ENCODE measurements at places on chromosomes 7 and 10.

- DNase-seq: no peak
Measured at GRCh38 chr7:10120936-10121335, 852.7 kb upstream of the PHF14 start.

GRCh38 chr7:51312951-51313737 lies 3.5 kb downstream of the COBL start:
- no peak for DNase-seq

DNA sequence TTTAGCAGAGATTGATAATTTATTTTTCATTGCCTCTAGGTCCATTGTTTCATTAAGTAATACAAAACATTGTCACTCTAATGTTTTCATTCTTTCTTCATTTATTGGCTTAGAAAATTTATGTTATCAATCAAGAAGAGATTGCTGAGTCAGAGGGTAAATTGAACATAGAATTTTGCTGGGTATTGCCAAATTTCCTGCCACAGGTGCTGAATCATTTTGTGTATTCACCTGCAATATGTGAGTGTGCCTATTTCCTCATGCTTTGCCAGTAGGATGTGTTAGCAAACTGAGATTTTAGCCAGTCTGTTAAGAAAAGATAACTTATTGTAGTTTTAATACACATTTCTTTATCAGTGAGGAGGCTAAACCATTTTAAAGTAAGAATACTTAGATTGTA lies 38.0 kb downstream of the MARCHF5 start:
- no peak for DNase-seq

- no peak for DNase-seq
Measured at GRCh38 chr7:41305001-41305400, 397.9 kb downstream of the INHBA start.

DNA sequence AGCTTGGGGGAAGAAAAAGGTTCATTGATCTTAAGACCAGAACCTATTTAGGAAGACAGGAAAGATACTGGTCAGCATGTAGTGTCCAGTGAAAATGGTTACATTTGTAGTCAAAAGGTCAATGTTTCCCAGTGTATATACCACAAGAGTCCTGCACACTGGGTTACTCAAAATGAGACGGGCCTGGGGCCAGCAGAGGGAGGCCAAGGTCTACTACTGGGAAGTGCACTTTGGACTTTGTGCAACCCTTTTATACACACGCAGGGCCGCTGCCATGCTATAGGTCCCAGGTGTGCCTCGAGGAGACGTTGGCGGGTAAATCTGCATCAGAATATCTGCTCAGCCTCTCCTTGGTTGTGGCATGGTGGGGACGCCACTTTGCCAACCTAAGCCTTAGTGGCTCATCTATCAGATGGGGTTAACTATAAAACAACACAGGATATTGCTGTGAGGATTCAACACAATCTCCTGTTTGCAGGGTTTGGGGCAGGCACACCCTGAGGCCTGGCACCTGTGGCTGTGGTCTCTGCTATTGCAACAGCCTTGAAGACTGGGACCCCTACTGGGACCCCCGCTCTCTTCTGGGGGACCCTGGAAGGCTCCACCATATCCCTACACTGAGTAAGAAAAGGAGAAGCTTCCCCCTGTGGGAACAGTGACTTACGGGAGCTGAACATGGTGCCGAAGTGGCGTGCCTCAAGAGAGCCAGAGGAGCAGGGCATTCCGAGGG lies 19.7 kb downstream of the CLRN3 start:
- DNase-seq: no peak

GRCh38 chr10:119413093-119413453 lies 129.4 kb downstream of the RGS10 start:
- no peak for DNase-seq

GRCh38 chr10:64658528-64658927 lies 1137.3 kb downstream of the REEP3 start:
- DNase-seq: no peak

GRCh38 chr10:97081621-97082235 lies 104.0 kb downstream of the SLIT1 start:
- DNase-seq: peak; percentile 83

GRCh38 chr10:133144771-133145170 lies 15.2 kb upstream of the KNDC1 start:
- no peak for DNase-seq

- no peak for DNase-seq
Measured at GRCh38 chr10:100886963-100887362, 25.8 kb upstream of the SLF2 start.

GRCh38 chr7:77893813-77894212 lies 95.2 kb downstream of the PHTF2 start:
- no peak for DNase-seq

GRCh38 chr10:1829712-1830111 lies 92.4 kb upstream of the ADARB2 start:
- DNase-seq: no peak

- DNase-seq: no peak
Measured at GRCh38 chr10:113825791-113826190, 28.1 kb downstream of the DCLRE1A start.

DNA sequence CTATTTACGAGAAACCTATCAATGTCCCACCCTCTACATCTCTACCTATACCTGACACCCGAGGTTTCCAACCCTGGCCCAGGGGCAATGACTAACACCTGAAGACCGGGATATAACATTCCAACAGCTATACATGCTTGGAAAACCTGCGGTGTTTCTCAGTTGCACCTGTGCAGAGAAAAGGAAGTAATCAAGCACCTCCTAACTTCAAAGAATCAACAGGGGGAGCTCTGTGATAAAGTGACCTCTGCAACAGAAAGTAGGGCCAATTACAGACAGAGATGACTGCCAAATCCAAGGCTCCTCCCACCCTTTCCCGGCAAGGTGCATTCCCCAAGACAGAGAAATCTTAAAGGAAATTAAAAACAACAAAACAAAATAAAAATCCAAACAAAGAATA lies 41.3 kb downstream of the CCDC6 start:
- peak; percentile 37 for DNase-seq

DNA sequence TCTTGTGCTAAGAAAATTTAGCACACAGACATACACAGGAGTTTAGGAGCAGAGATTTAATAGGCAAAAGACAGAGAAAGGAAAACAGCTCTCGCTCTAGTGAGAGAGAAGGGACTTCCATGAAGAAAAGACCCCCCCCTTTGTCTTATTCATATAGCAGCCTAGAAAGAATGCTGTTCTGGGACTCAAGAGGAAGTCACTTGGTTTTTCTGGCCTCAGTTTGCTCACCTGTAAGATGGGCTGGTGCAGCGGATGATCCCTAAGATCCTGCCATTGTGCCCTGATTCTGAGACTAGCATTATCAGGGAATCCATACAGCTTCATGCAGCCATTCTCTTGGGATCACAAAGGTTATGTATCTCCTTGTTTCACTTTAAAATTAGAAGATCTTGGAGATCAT lies 42.7 kb downstream of the LYZL2 start:
- DNase-seq: no peak

GRCh38 chr7:4154882-4155535 lies 527.1 kb upstream of the FOXK1 start:
- no peak for DNase-seq

DNA sequence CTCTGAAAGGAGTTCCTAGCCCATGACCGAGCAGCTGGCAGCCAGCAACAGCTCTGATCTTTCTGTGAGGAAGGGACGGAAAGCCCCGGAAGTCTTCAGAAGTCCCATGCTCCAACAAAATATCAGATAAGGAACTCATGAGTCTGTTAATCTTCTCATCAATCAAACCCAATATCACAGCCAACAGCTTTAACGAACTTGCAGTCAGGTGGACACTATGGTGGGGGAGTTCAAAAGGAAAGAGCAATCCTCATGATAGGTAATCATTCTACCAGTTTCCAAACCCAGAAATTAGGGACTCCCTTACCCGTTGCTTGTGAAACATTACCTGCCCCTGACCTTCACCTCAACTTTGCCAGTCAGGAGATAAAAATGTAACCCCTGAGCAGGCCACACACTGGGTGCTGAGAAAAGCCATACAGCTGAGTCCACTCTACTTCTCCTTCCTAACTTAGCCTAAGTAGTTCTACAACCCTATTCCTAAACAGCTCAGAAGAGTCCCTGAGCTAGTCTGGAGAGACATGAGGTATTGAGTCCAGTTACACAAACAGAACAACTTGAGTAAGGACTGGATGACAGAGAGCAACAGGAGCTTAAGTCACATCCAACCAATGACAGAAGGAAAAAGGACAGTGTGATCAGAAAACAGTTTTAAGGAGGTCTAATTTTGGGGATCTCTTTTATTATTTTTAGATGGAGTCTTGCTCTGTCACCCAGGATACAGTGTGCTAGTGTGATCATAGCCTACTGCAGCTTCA lies 2.2 kb downstream of the NDST2 start:
- no peak for DNase-seq

GRCh38 chr10:89504691-89505090 lies 30.7 kb downstream of the SLC16A12 start:
- no peak for DNase-seq

- DNase-seq: peak; percentile 37
Measured at GRCh38 chr7:70347463-70348254, 749.4 kb downstream of the AUTS2 start.

- DNase-seq: no peak
Measured at GRCh38 chr7:19530261-19530660, 178.6 kb downstream of the POLR1F start.

GRCh38 chr10:14924013-14924412 lies 29.9 kb downstream of the DCLRE1C start:
- no peak for DNase-seq

DNA sequence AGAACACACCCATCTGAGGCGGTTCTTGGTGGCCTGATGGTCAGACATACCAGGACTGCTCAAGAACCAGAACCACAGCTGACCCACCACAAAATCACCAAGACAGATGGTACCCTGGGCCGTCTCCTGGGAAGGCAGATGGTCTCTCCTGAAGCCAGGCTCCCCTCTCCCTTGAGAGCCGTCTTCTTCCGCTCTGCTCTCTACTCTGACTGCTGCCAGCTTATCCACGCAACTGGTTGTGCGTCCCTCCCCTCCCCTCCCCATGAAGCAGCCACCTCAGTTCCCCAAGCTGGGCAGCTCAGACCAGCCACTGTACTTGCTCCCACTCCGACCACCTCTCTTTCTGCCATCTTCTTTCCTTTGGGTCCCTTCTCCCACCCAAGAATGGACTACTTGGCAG lies 14.0 kb downstream of the PDIA4 start:
- DNase-seq: no peak

DNA sequence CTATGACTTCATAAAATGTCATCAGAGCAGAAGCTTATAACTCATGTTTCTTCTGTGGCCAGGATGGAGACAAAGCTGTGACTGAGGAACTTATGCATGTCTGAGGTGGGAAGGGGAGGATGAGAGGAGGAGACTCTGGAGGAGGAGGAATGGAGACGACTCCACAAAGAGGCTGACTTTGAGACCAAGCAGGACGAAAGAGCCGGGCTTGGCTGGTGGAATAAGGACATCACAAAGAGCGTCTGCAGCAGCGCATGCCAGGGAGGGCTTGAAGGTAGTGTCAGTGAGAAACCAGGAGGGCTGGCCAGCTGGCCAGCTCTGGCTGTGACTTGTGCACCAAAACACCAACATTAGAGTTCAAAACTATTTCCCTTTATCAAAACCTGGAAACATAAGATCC lies 6.1 kb upstream of the GDF2 start:
- no peak for DNase-seq

GRCh38 chr10:95214793-95215192 lies 20.8 kb downstream of the ACSM6 start:
- no peak for DNase-seq

DNA sequence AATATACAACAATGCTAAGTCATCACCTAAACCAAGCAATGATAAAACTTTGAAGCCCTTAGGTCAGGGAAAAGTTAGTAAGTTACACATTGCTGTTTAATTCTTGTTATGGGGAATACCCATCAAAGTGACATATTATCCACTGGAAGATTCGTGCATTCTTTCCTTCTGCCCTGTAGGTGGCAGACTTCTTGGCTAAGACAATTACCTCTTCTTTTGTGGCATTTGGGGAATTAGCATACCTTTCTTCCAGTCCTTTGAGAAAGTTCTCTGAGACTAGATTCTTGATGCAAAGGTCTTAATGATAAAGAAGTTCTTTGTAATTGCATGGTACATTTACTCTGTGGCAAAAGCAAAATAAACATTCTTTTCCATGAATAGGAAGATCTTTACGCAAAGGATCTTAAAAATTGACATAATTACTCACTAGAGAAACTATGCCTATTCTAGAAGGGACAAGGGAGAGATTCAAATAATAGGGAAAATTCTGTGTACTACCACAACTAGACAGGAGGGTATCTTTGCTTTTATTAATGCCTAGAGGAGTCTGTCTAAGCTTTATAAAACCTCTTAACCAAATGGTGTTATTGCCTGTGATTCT lies 395.9 kb downstream of the GRM8 start:
- peak; percentile 32 for DNase-seq

- no peak for DNase-seq
Measured at GRCh38 chr7:100159099-100159623, 638 bp upstream of the TRAPPC14 start.

DNA sequence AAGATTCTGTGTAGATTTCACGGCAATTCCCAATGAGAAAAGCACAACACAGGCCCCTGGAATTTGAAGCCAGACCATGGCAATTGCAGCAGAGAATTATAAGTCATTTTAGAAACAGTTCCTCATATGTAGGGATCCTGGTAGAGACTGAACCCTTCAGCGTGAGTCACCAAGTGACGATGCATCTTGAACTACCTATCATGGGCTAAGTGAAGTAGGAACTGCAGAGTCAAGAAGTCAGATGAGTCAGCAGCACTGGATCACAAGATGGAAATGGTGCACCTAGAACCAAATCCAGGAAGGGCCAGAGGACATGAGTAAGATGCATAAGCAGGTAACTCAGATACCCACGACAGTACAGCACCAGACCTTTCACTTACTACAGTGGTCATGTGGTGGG lies 140.0 kb upstream of the TPK1 start:
- DNase-seq: no peak

GRCh38 chr10:58438340-58438871 lies 53.2 kb downstream of the TFAM start:
- no peak for DNase-seq

DNA sequence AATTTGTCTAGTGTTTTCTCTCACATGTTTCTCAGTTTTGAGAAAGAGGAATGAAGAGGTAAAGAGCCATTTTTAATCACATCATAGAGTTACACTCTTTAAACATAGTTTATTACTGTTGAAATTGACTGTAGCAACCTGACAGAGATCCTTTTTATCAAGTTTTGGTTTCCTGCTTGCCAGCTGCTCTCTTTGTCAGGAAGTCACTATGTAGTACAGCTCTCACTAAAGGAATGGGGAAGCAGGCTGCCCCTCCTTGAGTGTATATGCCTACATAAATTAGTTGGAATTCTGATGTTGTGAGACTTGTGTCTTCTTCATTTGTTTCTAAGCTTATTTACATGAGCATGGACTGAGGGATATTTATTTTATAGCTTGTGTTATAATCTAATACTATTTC lies 1274.0 kb upstream of the CELF2 start:
- DNase-seq: no peak
